Activated CD4-positive, alpha-beta T cell treated with anti-CD3 and anti-CD28 coated beads, Interleukin-2, amount 50 U/mL, for 4 hours (primary cell): ENCODE measurements at places on chromosomes 1 and 21.

- DNase-seq = no peak
These were observed 193.4 kb downstream of the ATG4C start for GRCh38 chr1:62977366-62977765.

- no peak for DNase-seq
These were observed 45.8 kb downstream of the TTC39A start for GRCh38 chr1:51284487-51284954.

GRCh38 chr21:45207839-45208626 lies 79.7 kb downstream of the POFUT2 start:
- DNase-seq = no peak

- no peak for DNase-seq
These were observed 9.6 kb downstream of the EPHX1 start for GRCh38 chr1:225819346-225820192.

DNA sequence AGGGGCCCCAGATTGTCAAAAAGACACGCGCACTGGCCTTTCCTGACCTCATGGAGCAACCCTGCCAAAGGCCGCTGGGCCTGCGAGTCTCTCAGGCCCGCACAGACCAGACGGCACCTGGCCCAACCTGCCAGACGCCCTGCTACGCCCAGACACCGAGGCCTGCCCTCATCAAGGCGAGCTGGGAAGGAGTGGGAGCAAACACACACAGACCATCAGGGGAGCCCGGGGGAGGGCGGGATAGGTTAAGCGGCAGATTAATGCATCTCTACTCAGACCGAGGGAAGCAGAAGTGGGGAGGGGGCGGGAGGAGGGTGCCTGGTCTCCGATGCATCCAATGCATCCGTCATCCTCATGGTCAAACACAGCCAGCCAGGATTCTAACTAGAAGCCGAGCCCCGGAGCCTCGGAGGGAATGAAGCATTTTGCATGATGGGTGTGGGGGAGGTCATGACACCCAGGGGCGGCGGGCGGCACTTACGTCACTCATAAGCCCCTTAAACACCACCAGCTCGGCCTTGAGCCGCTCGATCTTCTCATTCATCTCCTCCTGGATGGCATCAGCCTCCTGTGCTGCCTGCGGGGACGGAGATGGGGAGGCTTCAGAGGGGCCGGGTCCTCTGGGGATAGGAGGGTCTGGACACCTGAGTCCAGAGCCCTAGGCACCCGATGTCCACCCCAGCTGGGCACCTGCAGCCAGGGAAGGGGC lies 17.0 kb upstream of the ALDH4A1 start:
- DNase-seq = no peak

- DNase-seq = no peak
These were observed 766 bp downstream of the AGO4 start for GRCh38 chr1:35808450-35809113.

- no peak for DNase-seq
These were observed 147.8 kb upstream of the MAGI3 start for GRCh38 chr1:113242481-113242880.

GRCh38 chr1:215083383-215083961 lies 935 bp downstream of the KCNK2 start:
- DNase-seq = no peak

GRCh38 chr1:176850871-176851270 lies 313.6 kb downstream of the ASTN1 start:
- no peak for DNase-seq

DNA sequence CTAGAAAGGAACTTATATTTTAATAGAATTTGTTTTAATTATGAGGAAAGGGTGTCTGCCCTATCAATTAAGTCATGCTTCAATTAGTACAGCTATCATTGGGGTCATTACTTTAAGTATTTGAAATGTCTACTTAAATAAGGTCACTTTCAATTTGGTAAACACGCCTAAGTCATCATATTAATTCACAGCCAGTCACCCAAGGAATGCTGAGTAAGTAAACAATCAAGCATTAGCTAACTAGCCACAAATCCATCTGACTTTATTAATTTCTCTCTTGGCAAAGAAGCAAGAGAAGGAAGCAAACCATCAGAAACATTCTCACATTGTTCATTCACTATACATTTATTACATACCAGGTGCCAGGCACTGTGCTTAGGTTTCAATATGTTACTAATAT lies 1.2 kb upstream of the LRRC52 start:
- DNase-seq = no peak

DNA sequence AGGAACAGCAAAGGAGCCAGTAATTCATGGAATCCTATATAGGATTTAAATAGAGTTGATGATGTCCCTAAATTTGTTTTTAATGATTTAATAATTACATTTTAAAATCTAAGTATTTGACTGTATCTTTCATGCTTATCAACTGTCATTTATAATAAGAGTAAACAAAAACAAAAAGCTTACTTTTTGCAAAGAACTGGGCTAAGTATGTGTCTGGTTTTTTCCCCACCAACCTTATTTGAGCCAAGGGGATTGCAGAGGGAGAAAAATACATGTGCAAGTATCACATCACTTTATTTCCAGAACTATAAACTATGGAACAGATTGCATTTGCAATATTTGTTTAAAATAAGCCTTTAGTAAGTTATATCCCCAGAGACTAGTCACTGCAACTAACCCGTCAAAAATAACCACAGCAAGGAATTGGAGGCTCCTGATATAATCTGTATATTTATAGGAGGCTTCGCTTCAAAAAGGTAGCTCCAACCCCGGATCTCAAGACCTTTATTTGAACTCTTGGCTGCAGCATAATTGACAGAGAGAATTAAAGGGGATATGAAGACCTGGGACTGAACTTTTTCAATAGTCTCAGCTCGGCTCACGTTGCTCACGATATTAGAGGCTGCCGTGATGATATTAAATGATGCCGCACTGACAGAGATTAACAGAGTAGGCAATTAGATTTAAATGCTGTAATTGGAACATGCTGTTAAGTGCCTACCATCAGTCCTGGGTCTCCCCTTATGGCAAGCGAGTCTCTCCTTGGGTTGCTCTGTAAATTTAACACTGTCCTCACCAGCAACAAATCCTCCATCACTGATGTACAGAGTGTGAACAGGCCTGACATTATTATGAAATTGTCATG lies 329.1 kb upstream of the NFIA start:
- no peak for DNase-seq

DNA sequence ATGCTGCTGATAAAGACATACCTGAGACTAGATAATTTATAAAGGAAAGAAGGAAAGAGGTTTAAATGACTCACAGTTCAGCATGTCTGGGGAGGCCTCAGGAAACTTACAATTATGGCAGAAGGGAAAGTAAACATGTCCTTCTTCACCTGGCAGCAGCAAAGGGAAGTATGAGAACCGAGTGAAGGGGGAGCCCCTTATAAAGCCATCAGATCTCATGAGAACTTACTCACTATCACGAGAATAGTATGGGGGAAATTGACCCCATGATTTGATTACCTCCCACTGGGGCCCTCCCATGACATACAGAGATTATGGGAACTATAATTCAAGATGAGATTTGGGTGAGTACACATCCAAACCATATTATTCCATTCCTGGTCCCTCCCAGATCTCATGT lies 154.4 kb downstream of the FASLG start:
- DNase-seq = no peak

GRCh38 chr1:5478961-5479360 lies 513.3 kb downstream of the NPHP4 start:
- no peak for DNase-seq

DNA sequence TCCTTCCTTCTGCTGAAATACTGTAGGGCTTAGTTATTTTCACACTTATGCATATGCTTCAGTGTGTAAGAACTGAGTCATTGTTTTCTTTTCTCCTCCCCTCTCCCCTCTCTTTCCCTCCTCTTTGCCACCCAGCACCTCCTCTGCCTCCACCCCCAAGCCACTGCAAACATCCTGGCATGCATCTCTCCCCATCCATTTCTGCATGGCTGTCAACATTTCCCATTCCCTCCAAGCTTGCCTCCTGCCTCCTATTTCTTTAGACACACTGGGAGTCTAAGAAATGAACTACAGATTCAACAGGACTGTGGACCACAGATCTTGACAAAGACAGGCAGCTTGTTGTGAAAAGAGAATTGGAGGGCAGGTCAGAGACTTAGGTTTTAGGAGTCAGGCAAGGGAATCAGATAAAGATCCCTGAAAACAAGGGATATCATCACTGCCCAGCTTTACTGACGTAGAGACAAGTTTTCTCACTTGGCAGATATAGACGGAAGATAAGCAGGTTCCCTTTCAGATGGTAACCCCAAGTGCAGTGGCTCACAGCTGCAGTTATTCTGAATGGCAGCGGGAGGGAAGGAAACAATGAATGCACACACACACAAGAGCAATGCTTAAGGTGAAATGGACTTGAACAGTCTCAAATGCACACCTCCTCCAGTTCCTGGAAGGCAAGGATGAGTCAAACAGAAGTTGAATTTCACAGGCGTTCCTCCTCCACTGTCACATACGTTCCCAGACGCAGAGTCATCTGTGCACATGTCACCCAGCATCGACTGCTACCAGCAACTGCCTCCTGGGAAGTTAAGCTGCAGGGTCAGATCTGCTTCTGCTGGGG lies 56.1 kb downstream of the HIVEP3 start:
- peak; percentile 35 for DNase-seq

DNA sequence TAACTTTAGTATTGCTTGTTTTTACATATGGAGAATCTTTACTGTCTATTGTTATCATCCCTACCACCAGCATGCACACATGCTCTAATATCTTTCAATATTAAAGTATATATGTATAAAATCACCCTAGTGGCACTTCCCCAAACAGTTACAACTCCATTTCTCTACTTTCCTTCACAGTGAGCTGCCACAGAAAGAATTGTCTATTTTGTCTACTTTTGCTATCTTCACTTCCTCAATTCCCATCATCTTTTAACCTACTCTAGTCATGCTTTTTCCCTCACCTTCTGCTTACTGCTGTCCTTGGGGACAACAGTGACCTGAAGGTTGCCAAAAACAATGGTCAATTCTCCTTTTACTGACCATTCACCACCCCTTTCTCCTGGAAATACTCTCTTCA lies 59.2 kb downstream of the VCAM1 start:
- no peak for DNase-seq

GRCh38 chr1:189269011-189269410 lies 1208.7 kb downstream of the BRINP3 start:
- DNase-seq = no peak

GRCh38 chr1:174982971-174983689 lies 16.6 kb upstream of the CACYBP start:
- DNase-seq = peak; percentile 20

- no peak for DNase-seq
These were observed 112.2 kb downstream of the USP25 start for GRCh38 chr21:15841856-15842564.

- no peak for DNase-seq
These were observed 4.9 kb downstream of the IL12RB2 start for GRCh38 chr1:67312615-67313014.

DNA sequence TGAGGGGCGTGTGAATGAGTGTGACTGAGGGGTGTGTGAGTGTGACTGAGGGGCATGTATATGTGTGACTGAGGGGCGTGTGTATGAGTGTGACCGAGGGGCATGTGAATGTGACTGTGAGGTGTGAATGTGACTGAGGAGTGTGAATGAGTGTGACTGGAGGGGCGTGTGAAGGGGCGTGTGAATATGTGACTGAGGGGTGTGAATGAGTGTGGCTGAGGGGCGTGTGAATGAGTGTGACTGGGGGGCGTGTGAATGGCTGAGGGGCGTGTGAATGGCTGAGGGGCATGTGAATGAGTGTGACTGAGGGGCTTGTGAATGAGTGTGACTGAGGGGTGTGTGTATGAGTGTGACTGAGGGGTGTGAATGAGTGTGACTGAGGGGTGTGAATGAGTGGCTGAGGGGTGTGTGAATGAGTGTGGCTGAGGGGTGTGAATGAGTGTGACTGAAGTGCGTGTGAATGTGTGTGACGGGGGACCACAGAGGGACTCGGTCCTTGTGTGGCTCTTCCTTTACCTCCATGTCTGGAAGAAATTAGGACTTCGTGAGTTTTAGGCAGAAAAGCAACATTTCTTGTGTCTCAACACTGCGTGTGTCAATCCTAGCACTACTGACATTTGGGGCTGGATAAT lies 105.8 kb downstream of the GLIS1 start:
- DNase-seq = no peak

- no peak for DNase-seq
These were observed 77.6 kb upstream of the CHRM3 start for GRCh38 chr1:239308701-239309333.

DNA sequence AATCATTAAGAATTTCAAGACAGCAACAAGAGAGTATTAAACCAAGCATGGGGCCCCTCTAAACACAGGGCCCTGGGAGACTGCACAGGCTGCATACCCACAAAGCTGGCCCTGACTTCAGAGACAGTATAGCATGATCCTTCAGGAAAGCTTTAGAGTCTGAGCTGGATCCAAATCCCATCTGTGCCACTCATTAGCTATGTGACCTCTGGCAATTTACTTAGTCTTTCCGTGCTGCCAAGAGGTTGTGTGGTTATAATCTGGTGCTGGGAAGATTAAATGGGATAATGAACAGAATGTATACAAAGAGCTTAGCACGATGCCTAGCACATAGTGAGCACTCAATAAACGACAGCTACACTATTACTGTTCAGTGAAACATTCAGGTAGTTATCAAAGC lies 4.0 kb downstream of the PHC2 start:
- no peak for DNase-seq

DNA sequence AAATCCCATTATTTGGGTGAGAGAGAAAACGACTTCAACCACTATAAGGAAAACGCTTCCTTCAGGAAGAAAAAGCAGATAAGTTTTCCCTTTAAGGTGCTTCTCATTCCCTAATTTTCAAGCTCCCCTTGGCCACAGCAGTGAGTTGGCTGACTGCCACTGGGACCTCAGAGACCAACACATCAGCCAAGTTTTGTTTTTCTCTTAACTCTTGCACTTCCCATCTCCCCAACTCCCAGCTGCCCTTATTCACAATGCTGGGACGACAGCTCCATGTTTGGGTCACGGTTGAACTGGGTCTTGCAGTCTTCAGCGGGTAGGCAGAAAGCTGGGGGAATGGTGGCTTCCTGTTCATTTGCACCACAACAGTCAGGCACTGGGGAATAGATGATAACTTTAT lies 18.9 kb downstream of the SGIP1 start:
- no peak for DNase-seq

GRCh38 chr1:182095946-182096345 lies 34.4 kb upstream of the ZNF648 start:
- DNase-seq = no peak

- no peak for DNase-seq
These were observed 108.7 kb downstream of the TSEN15 start for GRCh38 chr1:184160236-184160635.

DNA sequence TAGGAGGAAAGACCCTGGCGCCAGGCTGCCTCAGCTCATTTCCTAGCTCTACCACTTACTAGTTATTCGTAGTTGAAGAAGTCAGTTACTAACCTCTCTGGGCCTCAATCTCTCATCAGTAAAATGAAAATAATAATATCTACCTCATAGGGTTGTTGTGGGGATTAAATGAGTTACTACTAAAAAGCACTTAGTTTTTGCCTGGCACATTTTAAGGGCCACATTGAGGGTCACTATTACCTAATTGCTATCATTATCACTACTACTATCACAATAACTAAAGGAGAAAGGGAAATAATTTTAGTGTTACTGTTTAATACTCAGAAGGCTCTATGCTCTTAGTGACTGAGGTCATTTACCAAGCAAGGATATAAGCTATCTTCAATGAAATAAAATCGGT lies 25.0 kb downstream of the TRIT1 start:
- no peak for DNase-seq
